Activated T-cell treated with anti-CD3 and anti-CD28 coated beads, Interleukin-2, amount 50 U/mL, for 1 hour (primary cell): ENCODE measurements at places on chromosomes 5 and 9.
A peak's percentile ranks its signal among the peaks of the same experiment; 100 is the strongest.

DNA sequence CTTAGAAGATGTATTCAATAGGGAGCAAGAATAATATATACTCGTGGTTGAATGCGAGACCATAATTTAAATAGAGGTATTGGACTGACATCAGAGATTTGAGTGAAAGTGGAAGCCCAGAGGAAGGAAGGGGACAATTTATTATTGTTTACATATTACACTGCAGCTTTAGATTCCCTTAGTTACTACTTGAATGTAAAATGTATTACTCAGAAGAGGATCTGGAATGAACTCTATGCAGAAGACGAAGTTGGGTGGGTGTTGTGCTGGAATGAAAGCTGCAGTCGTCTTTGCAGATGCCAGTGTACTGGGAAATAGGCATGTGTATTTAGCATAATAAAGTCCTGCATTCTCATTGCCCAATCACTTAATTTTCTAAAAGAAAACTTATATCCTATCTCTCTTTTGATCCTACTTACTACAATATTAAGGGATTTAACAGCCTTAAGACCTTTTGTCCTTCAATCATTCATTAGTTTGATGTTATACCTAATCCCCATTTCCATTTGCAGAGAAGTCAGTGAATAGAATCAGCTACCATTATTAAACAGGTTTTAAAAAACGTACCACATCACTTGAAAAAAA lies 570.7 kb upstream of the WWC1 start:
- DNase-seq: no peak

DNA sequence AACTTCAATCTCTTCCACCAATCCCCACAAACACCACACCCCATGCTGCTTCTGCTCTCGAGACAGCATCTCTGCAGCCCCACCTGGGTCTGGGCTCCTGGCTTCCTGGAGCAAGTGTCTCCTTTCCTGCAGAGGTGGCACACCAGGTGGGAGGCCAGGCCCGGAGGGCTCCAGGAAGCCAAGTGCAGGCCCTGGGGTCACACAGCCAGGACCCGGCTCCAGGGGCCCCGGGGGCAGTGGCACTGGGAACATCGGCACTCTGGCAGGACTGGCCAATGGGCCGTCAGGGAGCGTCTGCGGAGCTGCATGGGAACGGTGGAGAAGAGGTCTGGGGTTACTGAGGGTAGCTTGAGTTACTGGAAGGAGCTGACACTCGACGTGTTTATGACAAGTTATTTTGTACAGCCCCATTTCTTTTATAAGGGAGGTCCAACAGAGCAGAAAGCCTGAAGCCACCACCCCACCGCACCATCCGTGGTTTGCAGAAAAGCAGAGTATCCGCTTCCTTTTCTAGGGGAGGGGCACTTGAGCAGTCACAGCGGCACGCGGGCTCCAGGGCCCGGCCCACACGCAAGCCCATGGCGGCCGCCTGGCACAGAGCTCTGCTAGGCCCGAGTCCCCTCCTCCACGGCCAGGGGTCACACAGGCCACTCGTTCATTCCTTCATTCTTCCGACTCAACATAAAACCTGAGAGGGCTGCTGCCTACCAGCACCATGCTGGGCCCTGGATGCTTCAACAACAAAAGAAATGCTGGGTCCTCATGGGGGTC lies 14.6 kb upstream of the INPP5E start:
- DNase-seq: no peak

DNA sequence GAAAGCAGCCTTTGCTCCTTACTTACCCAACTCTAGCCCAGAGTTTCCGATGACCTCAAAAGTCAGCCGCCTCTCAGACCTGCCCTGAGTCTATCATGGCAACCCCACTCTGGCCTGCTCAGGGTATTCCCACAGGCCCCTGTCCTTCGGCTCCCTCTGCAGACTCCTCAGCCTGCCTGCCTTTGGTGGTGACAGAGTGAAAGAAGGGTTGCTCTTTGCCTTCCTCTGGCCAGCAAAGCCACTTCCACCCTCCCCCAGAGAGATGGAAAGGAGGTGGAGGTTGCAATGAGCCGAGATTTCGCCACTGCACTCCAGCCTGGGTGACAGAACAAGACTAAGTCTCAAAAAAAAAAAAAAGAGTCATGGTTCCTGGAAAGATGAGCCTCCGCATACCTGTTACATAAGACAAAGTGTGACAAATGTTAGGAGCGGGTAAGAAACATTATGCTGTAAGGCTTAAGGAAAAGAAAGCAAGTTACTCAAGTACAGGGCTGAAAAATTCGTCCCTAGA lies 2.3 kb upstream of the SMIM33 start:
- DNase-seq: no peak

- no peak for DNase-seq
These were observed 735.2 kb upstream of the CDH9 start for GRCh38 chr5:27773636-27774035.

DNA sequence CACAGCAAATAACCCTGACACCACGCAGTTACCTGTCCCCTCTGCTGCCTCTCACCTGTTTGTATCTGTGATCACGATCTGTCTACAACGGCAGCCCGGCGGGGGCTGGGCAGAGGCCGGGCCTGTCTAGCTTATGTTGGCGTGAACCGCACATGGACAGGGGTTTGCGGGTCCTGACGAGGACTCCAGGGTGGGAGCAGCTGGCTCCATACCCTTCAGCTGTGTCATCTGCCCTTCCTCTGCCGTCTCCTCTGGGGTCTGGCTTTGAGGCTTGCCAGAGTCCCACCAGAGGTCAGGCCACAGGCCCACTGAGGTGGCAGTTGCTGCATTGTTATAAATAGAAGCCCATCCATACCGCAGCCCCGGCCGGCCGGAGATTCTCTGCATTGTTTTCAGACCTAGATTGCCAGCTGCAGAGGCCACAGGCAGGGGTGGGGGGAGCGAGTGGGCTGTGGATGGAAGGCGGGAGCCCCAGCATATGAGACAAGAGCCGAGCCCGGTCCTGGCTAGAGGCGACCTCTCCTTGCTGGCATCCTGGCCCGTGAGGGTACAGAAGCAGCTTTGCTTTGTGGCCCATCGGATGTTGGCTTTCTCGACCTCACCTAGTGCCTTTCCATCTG lies 37.8 kb downstream of the FAM78A start:
- DNase-seq: no peak

- no peak for DNase-seq
These were observed 88.6 kb downstream of the ANGPTL2 start for GRCh38 chr9:127033789-127034188.

- no peak for DNase-seq
These were observed 122.2 kb downstream of the LHX2 start for GRCh38 chr9:124133727-124134126.

DNA sequence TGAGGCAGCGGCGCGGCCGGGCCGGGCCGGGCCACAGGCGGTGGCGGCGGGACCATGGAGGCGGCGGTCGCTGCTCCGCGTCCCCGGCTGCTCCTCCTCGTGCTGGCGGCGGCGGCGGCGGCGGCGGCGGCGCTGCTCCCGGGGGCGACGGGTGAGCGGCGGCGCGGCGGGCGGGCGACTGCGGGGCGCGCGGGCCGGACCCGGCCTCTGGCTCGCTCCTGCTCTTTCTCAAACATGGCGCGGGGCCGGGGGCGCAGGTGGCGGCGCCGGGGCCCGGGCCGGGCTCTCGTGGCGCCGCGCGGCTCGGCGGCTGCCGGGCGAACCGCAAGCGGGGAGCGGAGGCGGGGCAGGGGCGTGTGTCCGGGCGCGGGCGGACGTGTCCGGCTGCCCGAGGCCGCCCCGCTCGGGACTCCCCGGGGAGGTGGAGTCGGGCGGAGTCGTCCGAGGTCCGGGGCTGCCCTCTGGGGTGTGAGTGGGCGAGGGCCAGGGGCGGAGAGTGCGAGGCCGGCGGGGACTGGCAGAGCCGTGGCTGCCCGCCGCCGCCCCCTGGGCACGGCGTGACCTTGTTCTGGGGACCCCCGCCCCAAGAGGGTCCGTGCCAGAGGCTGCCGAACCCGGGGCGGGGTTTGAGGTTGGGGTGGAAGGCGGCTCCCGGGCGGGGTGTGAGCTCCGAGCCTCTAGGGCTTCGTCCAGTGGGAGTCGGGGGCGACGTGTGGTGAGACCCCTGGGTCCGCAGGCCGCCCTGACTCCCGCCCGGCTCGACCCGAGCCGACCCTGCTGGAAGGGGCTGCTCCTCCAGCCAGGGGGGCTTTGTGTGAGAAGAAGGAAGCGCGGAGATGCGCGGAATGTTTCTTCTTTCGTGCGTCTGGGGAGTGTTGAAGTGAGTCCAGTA lies 485 bp downstream of the TGFBR1 start:
- DNase-seq: peak; percentile 52

GRCh38 chr5:116137544-116138378 lies 52.9 kb downstream of the COMMD10 start:
- no peak for DNase-seq

GRCh38 chr9:137353223-137354152 lies 51.4 kb upstream of the NRARP start:
- no peak for DNase-seq
